Suprapubic skin (tissue), 4 donors: ENCODE measurements at places on chromosomes 1 and 21. TPM values are rescaled to one million over a fixed set of nuclear protein-coding genes. Genes with fewer than 3 reads are reported as not detected.

Gene CELA3B
- not detected for total RNA-seq

Gene CD48
- 1.6 TPM for total RNA-seq

Gene EFHD2
- 49.5 TPM for total RNA-seq

Gene UBL4B
- 0.48 TPM for total RNA-seq

Gene CRYAA
- not detected for total RNA-seq

Gene SYT2
- 0.11 TPM for total RNA-seq

Gene ATP6V1G3
- not detected for total RNA-seq

Gene SLC35A3
- total RNA-seq: 14.3 TPM

Gene CCDC30
- total RNA-seq: 2.7 TPM

Gene SPATA45
- total RNA-seq: not detected

Gene RUNX3
- total RNA-seq: 14.6 TPM

Gene OR1C1
- not detected for total RNA-seq

Gene FAM3B
- total RNA-seq: 1.9 TPM

Gene LCE1C
- total RNA-seq: 1,471 TPM

Gene KCNJ9
- not detected for total RNA-seq

Gene MTARC2
- 4.7 TPM for total RNA-seq

Gene AIRE
- not detected for total RNA-seq

Gene FMOD
- total RNA-seq: 36.6 TPM
